ENCODE measurements at places on chromosomes 11 and 22.

- peak; percentile 44 for DNase-seq
These were observed 61.9 kb downstream of the BMAL1 start for GRCh38 chr11:13339195-13340153.

DNA sequence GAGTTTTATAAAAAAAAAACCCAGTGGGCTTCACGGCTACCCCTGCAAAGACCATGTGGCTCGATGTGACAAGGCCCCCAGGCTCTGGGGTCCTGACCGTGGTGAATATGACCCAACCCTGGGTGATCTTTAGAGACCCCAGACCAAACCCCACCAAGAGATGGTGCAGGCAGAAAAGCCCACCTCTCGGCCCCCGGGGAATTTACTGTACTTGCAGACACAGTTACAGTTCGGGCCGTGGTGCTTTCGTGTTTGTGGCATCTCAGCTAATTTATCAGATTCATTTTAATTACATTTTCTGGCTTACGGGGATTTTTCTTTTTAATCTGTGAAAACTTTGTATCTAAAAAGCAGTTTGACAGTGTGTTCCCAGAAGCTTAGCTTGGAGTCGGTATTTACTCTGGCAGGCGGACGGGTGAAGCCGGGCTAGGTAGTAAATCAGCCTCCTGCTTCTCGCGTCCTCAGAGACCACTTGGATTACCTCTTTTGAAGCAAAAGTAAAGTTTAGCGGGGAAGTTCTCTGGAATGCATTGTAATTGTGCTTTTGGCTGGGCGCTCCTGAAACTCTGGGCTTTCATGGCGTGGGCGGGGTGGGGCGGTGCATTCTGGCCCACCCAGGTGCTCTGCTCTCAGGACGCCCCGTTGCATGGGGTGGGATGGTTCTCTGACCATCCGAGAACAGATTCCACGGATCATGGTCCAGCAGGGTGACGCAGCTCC is 25.3 kb downstream of the ANO1 start:
- DNase-seq = no peak

- DNase-seq = no peak
These were observed 24.5 kb upstream of the CABP7 start for GRCh38 chr22:29695129-29695926.

DNA sequence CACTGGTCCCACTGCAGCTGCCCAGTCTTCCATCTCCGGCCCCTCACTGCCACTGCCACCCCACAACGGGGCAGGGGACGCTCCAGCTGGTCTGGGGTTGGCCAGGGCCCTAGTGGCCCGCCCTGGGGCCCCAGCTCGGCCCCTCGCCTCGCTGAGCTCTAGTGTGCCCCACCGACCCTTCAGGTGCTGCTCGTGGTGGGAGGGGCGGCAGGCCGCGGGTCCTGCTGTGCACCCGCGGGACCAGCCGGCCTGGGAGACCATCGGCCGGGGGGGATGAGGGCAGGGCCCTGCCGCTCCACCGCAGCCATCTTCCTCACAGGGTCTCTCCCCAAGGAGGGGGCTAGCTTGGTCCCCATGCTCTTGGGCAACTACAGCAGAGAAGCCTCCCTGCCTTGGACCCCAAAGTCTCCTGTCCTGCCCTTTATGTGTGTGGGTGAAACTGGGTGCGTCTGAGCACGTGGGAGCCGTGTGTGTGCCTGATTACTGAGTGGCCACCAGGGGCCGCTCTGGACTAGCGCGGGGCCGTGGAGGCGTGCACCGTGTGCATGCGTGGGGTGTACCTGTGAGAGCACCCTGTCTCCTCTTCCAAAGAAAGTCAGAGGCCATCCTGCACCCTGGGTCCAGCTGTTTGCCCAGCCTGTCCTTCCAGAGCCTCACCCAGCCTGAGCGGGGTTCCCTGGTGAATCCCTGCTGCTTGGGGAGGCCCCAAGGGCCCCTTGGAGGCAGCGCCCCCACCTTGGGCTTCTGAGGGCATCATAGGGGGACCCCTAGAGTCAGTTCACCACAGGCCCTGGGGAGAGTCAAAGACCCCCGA is 6.0 kb upstream of the ACR start:
- no peak for DNase-seq

DNA sequence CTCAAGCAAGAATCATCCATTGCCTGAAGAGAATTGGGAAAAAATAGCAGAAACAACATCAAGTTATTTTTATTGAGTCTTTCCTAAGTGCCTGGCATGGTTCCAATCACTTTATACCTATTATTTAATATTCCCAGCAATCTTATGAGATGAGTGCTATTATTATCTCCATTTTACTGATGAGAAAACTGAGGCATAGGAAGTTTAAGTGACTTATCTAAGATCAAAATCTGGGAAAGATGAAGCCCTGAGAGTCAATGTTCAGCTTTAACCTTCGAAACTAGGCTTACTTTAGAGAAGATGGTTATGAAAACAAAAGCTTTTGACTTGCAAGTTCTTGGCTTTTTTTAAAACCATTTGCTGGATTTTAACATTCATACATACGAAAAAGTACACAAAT is 141.6 kb downstream of the APIP start:
- no peak for DNase-seq

GRCh38 chr11:72776844-72777754 is 16.7 kb downstream of the STARD10 start:
- DNase-seq = no peak

DNA sequence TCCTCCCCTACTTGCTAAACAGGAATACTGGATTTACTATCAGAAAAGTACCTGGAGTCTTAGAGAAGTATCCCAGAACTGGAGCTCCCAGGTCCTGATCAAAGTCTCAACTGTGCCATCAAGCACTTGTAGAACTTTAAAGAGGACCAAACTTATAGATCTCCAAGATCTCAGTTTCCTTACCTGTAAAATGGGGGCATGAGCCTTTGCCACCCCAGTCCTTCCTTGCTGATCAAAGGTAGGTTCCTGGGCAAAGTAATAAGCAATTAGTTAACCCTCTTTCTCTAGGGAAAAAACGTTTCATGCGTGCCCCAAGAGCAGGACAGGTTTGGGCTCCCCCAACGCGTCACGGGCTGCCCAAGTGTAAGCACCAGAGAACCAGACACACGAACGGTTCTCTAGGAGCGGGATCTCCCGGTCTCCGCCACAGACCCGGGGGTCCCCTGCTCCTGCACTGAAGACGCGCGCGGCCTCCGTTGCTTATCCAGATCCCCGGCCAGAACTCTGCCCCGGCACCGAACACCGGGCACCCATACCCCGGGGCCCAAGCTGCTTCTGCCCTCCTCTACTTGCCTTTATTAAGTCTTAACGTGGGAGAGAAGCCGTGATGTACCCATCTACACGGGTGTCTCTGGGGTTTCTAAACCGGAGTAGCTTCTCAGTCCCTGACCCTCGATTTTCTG is 505 bp downstream of the ZNF214 start:
- DNase-seq = no peak
